ENCODE measurements at places on chromosomes 11 and 22.

GRCh38 chr22:20783844-20784723 is 10.2 kb downstream of the SERPIND1 start:
- DNase-seq, result peak; percentile 82

DNA sequence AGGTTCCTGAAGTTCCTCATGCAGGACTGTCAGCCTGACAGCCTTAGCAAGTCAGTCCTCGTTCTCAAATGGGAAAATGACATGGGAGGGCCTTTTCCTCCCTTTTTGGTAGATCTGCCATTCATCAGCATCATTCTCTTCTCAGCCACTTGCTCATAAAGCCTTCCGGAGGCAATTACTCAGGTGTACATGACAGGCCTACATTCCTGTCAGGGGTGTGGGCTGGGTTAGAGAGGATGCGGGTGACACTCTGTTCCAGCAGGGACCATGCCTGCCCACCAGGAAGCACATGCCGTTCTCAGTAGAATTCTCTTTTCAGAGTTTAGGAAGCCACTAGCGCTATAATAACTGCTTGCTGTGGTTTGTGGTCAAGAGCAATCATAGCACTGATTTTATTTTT is 24.2 kb upstream of the ANKK1 start:
- peak; percentile 4 for DNase-seq

- no peak for DNase-seq
Measured at GRCh38 chr22:38250643-38251340, 22.0 kb downstream of the TMEM184B start.

DNA sequence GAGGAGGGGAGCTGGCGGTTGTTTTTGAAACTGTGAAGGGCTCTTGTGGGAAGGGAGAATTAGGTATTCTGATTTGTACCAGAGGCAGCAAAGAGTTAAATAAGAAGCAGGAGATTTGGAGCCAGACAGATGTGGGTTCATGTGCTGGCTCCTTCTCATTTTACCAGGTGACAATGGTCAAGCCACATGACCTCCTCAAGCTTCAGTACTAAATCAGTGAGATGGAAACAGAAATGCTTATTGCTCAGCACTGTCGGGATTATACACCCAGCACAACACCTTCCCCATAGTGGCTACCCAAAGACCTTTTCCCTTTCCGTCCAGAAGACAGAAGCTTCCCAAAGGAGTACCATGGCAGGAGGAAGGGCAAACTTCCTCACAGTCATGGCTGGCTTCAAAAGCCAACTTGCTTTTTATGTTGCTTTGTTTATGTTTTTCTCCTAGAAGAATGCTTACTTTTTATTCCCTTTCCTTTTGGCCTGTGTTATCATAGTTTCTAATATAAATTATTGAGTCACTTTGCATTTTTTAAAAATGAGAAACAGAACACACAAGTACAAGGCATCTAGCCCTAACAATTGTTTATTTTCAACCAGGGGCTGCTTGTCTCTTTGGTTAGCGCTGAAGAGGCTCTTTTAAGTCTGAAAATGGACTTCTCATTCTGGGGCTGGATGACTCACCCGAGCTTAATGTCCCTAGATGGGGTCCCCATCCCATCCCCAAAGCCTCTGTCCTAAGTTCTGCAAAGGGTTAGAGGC is 181.5 kb upstream of the ZBED5 start:
- no peak for DNase-seq

GRCh38 chr11:133198438-133198837 is 333.9 kb downstream of the OPCML start:
- DNase-seq, result no peak

DNA sequence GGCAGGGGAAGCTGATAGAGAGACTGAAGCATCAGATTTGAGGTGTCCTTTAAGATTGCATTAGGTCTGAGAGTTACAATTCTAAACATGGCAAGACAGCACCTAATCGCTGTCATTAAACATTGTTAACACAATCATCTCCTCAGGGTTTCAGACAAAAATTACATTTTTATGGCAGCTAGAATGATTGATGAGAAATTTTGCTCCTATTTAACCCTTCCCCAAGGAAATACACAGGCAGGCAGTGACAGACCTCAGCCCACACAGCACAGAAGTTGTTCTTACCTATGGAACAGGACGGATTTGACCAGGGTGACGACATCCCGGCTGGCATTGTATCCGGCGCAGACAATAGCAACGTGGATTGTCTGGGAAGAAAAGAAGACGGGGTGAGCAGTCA is 294.3 kb downstream of the LARGE1 start:
- no peak for DNase-seq

DNA sequence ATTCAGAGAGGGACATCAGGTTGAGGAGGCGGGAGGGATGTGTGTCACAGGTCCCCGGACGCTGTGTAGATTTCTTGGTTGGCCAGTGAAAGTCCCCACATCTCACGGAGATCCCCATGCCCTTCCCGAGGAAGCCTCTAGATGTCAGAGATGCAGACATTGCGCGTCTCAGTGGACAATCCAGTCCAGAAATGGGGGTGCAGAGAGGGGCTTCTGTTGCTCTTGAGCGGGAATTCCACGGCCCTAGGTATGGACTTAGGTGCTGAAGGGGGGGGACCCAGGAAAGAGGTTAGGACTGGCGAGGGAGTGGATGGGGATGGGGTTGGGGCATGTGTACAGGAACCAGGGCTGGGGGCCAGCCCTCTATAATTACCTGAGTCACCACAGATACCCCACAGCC is 7.0 kb downstream of the THY1 start:
- DNase-seq, result no peak

DNA sequence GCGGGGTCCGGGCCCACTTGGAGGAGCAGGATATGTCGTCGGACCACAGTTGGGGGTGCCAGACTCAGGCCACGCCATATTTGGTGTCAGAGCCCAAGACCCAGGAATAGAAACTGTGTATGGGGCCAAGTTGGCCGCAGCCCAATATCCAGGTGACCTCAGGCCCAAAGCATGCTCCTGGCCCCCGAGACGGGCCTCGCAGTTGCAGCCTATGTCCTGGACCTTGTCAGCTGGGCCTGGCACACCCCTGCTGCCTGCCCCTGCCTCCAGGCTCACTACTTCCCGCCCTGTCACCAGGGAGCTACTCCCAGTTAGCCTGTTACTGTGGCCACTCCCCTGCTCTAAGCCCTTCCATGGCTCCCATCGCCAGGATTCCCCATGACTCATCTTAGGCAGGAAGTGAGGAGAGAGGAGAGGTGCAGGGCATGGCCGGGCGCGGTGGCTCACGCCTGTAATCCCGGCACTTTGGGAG is 23.1 kb downstream of the A4GALT start:
- DNase-seq, result peak; percentile 86

- peak; percentile 73 for DNase-seq
Measured at GRCh38 chr22:31084811-31085492, 3.8 kb downstream of the SMTN start.

- peak; percentile 80 for DNase-seq
Measured at GRCh38 chr11:46315033-46315738, 32.1 kb upstream of the DGKZ start.

DNA sequence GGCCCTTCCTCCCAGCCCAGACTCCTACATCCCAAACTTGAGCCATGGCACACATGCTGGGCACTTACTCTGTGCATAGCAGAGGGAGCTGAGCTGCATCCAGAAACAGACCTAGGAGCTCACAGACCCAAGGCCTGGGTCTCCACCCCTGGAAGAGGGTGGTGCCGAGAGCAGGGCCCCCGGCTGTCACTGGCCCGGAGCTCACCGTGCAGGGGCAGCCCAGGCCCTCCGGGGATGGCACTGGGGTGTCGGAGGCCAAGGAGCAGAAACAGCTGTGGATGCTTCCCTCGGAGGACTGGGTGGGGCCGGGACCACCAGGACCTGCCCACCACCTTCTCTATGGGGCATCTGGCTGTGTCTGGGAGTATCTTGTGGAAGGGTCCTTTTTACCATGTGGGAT is 4.3 kb upstream of the APOBEC3A start:
- no peak for DNase-seq

DNA sequence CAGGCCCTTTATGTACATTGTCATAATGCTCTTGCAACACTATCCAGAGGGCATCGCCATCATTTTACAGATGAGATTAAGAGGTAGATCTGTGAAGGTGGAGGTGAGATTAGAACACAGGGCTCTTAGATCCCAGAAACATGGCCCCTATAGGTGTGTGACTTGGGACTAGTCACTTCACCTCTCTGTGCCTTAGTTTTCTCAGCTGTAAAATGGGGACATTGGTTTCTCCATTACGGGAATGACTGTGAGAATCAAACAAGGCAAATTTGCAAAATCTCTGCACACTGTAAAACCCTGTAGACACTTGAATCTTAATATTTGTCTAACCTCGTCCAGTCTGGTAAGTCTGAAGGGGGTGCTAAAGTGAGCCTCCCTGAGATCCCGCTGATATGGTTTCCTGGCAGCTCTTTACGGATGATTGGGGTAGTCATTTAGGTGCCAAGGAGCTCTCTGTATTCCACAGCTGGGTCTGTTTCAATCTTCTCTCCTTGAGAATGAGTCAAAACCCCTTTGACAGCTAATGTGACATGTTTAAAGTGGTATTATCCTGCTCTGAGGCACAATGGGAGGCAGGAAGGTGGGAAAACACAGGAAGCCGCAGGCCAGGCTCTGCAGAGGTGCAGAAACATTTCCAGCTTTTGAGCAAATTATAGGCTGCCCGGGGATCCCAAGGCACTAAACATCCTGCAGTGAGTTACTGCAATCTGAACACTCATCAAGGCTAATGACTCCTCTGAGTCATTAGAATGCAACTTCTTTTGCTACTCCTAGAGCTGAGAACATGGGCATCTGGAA is 140.8 kb downstream of the CCDC81 start:
- DNase-seq, result peak; percentile 99

Data from HT1080 (cell line).